CD4-positive, alpha-beta T cell treated with Interleukin-12 subunit alpha and Interleukin-12 subunit beta, for 1 hour (primary cell): ENCODE measurements at places on chromosomes 3 and 15.

DNA sequence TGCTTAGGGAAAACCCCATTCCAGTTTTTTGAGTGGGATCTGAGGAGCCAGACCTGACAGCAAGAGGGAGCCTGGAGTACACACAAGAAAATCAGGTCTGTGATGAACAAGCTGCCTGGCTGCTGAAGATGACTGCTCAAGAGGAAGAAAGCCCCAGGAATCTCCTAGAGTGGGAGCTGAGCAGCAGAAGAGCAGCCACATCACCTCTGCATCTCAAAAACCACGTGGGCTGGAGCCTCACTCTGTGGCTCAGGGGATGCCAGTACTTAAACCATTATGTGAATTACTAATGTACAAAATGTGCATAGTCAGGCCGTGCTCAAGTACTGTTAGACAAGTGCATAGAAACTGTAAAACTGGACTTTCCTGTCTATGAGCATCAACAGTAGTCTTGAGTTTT lies 52.4 kb downstream of the SLC9A9 start:
- no peak for DNase-seq

- DNase-seq, result no peak
Observed at GRCh38 chr3:75001330-75001729, 386.9 kb upstream of the CNTN3 start.

- DNase-seq, result no peak
Observed at GRCh38 chr15:37801529-37801928, 132.9 kb upstream of the TMCO5A start.

DNA sequence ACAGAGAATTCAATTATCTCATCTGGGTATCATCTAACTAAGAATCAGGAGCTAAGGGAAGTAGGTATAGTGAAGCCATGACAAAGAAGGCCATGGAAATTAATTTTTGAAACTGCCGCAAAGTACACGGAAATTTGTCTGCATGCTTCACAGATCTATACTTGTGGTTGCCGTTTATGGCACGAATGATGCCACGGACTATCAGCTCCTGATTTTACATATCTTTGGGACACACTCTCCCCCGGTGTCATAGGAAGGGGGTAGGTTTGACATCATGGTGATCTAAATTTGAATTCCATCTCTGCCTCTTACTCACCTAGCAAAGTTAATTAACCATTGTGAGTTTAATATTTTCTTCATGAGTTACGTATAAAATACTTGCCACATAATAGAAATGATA lies 14.0 kb downstream of the ARPP21 start:
- no peak for DNase-seq

GRCh38 chr3:16509721-16510619 lies 3.5 kb downstream of the RFTN1 start:
- no peak for DNase-seq

DNA sequence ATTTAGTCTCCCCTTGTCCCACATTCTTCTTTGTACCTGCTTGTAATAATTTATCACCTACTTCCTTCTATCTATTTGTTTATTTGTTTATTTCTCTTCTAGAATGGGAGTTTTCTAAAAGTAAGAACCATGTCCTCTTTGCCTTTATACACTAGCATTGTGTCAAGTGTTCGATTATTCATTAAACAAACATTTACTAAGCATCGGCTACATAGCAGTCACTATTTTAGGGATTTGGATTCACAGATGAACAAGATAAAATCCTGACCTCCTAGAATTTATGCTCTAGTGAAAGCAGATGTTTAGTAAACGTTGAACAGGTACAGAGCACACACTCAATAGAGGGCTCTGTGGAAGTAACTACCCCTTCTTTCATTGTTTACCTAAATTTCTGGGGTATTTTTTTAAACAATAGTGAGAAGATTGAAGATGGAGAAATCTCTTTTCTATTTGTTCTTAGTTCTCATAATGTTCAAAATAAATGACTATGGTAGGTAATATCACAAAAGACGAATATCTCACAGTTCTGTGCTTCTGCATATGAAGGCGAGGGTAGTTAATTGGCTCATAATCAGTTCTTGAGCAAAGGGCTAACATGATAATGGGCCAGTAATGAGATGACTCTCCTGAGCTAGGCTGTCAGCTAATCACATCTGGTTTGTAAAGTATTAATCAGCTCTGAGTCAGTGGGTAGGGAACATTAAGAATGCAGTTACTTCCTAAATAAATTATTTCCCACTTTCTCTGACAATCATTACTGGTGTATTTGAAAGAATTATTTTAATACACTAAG lies 111.9 kb downstream of the SLC9A9 start:
- DNase-seq, result no peak

DNA sequence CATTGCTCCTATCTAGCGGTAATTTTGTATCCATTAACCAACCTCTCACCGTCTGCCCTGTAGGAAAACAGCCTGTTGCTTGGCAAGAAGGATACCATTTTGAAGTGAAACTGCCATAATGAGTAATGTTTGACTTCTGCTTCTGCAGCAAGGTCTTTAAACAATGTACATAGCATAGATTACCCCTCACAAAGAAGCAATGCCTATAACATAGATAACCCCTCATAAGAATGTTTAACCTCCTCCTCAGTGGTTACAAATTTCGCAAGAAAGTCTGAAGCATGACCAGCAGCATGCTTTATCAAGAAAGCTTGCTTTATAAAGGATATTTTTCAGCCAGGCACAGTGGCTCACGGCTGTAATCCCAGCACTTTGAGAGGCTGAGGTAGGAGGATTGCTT lies 61.2 kb upstream of the MFGE8 start:
- no peak for DNase-seq

DNA sequence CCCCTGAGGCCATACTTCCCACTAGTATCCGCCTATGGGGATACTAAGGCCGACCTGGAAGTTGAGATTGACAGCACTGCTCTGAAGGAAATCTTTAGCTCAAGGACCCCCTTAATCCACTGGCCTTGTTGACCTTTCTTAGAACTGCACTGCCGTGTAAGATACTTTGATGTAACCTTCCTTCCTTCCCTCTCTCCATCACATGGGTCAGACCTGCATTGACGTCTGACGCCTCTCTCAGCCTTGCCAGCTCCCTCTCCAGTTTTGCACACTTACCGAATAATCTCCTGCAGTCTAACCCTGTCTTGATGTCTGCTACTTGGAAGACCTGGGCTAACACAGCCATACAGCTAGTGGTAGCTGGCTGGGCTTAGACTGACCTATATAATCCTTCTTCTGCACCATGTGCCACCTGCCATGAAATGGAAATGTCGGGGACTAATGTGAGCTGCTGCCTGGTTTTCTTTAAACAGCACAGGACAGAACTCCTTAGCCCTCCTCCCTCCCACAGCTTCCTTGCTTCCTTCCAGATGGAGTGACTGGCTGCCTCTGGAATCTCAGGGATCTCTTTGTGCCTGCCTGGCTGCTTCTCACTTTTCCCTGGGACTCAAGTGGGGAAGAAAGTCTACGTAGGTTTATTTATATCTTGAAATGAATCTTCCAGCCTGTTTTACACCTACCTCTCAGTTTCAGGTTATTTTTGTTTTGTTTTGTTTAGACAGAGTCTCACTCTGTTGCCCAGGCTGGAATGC lies 39.2 kb upstream of the HERC1 start:
- DNase-seq, result no peak

DNA sequence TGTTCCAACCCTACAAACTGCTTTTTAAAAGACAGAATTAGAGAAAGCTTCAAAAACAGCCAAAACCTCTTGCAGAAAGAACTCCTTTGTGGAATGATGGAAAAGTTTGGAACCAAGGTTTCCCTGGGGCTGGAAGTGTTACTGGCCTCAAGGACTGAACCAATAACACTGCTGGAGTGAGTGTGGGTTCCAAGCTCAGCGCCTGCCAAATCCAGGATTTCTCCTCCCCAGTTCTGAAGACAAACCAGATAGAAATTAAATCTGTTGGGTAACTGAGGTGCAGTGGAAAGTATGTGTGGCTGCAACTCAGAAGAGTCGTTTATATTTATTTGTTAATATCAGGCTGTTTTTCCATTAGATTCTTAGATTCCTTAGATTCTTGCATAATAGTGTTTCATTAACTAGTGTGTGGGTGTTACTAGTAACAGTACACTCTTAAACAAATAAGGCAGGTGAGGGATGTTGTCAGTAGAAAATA lies 66.5 kb upstream of the FNDC3B start:
- DNase-seq, result no peak

DNA sequence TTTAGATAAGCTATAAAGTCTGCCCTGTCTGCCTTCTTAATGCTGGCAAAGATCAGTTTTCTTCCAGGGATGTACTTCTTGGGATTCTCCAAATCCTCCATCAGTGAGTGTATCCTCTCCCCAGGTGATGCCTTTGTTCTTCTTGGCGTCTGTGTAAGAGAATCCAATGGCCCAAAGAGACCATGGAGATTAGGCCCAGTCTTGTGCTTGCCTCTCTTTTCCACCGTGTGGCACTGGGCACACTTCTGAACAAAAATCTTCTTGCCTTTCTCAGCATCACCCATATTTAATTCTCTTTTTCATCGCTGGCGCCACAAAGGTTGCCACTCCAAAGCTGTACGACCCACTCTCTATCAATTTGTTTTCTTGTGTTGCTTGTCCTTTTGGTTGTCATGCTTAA lies 32.2 kb upstream of the TAMM41 start:
- no peak for DNase-seq

- DNase-seq, result no peak
Observed at GRCh38 chr3:106715286-106715685, 662.0 kb upstream of the CCDC54 start.

GRCh38 chr15:25504307-25504706 lies 65.5 kb upstream of the UBE3A start:
- no peak for DNase-seq

- DNase-seq, result no peak
Observed at GRCh38 chr3:120092474-120092873, 1.8 kb downstream of the GSK3B start.

GRCh38 chr15:76566276-76566675 lies 229.7 kb downstream of the ISL2 start:
- no peak for DNase-seq

DNA sequence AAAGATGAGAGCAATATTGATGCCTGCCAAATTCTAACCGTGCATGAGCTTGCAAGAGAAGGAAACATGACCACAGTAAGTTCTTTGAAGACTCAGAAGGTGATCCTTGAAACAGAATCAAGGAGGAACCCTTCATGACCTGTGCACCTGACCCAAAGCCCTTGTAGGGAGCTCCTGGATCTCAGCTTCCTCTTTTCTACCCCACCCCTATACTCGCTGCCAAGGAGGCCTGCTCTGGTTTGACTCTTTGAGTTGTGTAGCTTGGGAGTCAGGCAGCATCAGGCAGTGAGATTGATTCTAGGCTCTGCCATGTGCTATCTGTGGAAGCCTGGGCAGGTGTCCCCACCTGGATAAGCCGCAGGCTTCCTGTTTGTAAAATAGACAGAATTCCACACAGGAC lies 10.6 kb downstream of the TTC21A start:
- no peak for DNase-seq

- DNase-seq, result no peak
Observed at GRCh38 chr3:104069114-104069513, 1297.6 kb upstream of the ALCAM start.

DNA sequence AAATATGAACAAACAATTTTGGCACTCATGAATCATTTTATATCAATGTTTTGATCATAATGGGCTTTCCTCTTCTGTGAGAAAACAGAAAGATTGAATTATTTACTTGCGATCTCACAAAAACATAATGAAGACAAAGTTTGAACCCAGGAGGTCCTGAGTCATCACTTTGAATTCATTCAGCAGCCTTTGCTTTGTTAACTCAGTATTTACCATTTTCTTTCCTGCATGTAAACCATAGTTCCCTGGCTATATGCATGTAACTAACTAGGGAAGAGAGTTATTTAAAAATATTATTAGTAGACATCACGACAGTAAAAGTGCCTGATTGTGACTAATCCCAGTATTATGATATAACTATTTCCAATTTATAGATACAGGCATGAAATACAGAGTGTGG lies 1026.2 kb downstream of the PLOD2 start:
- DNase-seq, result no peak

GRCh38 chr3:173351886-173352285 lies 45.7 kb upstream of the NLGN1 start:
- DNase-seq, result no peak

- no peak for DNase-seq
Observed at GRCh38 chr3:183392186-183393034, 36.0 kb downstream of the MCF2L2 start.

DNA sequence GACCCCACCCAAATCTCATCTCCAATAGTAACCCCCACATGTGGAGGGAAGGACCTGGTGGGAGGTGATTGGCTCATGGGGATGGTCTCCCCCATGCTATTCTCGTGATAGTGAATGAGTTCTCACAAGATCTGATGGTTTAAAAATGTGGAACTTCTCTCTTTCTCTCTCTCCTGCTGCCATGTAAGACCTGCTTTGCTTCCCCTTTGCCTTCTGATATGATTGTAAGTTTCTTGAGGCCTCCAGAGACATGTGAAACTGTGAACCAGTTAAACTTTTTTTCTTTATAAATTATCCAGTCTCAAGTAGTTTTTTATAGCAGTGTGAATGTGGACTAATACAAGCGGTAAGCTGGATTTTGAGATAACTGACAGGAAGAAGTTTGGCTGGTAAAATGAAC lies 60.3 kb upstream of the MBNL1 start:
- DNase-seq, result no peak

DNA sequence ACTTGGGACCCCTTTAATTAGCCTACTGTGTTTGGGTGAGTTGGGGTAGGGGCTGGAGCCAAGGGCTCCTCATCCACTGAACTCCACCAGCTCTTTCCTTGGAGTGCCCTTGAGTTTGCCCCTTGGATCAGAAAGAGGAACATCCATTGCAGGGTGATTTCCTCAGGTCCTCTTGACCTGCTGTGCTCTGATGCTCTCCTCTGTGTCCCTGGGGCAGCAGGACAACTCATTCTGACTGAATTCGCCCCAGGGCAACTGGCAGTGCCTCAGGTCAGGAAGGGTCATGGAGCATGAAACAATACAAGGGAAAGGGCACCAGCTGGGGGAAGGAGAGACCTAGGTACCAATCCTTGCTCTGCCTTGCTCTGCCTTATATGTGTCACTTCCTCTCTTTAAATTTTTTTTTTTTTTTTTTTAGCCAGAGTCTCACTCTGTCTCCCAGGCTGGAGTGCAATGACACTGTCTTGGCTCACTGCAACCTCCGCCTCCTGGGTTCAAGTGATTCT lies 47.8 kb downstream of the BSN start:
- no peak for DNase-seq

DNA sequence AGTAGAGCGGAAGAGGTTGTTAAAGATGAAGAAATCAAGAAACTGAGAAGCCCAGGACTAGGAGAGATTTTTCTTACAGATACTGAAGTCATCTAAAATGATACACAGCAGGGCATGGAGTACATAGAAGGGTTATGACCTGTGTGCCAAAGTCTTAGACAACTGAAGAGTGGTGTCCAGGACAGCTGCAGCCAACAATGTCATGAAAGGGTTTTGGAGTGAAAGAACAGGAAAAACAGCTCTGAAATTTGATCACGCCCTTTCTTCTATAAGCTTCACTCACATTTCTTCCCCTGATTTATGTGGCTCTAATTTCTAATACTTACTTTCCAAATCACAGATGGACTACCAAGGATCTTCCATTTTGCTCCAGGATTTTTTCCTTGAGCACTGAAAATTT lies 3.0 kb downstream of the CFAP20DC start:
- no peak for DNase-seq

- DNase-seq, result no peak
Observed at GRCh38 chr3:8517487-8517886, 15.9 kb downstream of the LMCD1 start.
